ENCODE measurements at places on chromosomes 6 and 20. TPM values are rescaled to one million over a fixed set of nuclear protein-coding genes. Genes with fewer than 3 reads are reported as not detected.
A peak's percentile ranks its signal among the peaks of the same experiment; 100 is the strongest.

Gene THEMIS
- 0.68 TPM for total RNA-seq

GRCh38 chr6:158502263-158502950 lies 57.5 kb upstream of the TMEM181 start:
- H3K4me1 ChIP-seq = no peaks in the 10 kb centered on the region
- no peak overlapping the region for H3K4me3 ChIP-seq
- no peak overlapping the region for H3K27ac ChIP-seq
- peaks cover 5% of the 10 kb centered on the region for H3K36me3 ChIP-seq

Gene LY6G6C
- total RNA-seq = not detected

- H3K36me3 ChIP-seq = no peaks in the 10 kb centered on the region
- no peak for DNase-seq
- no peak overlapping the region for H3K4me3 ChIP-seq
- no peak overlapping the region for H3K27ac ChIP-seq
- no peaks in the 10 kb centered on the region for H3K27me3 ChIP-seq
- H3K4me1 ChIP-seq = no peaks in the 10 kb centered on the region
Observed at GRCh38 chr20:1663917-1664316, 6.3 kb upstream of the SIRPG start.

Gene RIPK1
- total RNA-seq = 23.1 TPM

DNA sequence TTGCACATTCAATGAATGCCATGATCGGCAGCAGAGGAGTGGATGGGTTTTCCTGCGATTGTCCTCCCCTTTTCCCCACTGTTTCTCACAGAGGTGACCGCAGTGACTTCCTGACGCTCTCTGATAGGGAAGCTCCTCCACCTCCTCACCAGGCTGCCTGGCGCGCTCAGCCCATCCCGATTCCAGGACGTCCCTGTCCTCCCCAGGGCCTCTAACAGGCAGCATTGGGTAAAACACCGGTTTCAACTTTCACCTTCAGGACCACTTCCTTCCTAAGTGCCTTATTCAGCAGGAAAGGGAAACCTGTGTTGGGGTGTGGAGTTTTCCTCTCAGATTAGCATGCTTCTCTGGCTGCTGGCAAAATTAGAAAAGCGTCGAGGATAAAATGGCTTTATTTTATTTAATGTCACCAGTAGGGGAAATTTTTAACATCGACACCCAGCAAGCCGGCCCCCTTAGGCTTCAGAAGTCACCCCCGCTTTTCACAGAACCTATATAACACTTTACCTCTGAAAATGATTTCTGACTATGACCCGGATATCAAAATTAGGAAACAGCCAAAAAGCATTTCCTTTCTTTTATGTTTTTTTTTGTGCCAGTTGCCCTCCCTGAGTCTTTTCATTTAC lies 570.4 kb upstream of the GJE1 start:
- peak overlapping the region; percentile 42 for H3K27ac ChIP-seq
- no peaks in the 10 kb centered on the region for H3K36me3 ChIP-seq
- no peak for DNase-seq
- H3K4me3 ChIP-seq = no peak overlapping the region
- H3K4me1 ChIP-seq = no peaks in the 10 kb centered on the region
- no peaks in the 10 kb centered on the region for H3K27me3 ChIP-seq

Gene C20orf204
- total RNA-seq = 1.7 TPM

DNA sequence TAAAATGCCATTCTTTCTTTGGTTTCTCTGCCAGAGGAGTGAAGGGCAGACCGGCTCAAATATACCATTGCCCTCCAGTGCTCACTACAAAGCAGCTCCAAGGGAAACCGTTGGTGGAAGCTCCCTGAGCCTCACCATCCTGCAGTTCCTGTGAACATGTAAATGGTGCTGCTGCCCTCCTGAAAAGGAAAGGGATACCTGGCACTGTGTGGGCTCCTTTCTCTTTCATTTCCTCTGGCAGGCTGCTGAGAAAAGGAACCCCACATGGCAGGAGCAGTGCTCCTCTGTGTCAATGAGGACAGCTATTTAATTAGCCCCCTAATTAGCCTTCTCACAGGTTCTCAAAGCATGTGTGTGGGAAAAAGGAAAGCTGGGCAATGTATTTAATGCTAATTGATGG lies 142.5 kb downstream of the KLHL32 start:
- DNase-seq = no peak
- H3K27me3 ChIP-seq = no peaks in the 10 kb centered on the region
- H3K27ac ChIP-seq = no peak overlapping the region
- H3K4me3 ChIP-seq = no peak overlapping the region
- no peaks in the 10 kb centered on the region for H3K4me1 ChIP-seq
- H3K36me3 ChIP-seq = no peaks in the 10 kb centered on the region

Gene BEND3
- total RNA-seq = 1.4 TPM

Gene MYCT1
- total RNA-seq = 20.1 TPM

- no peaks in the 10 kb centered on the region for H3K36me3 ChIP-seq
- DNase-seq = no peak
- H3K4me3 ChIP-seq = no peak overlapping the region
- H3K4me1 ChIP-seq = peaks cover 5% of the 10 kb centered on the region
Observed at GRCh38 chr6:10586302-10586701, 65.2 kb downstream of the GCNT2 start.

- H3K36me3 ChIP-seq = no peaks in the 10 kb centered on the region
- H3K27me3 ChIP-seq = no peaks in the 10 kb centered on the region
- no peaks in the 10 kb centered on the region for H3K4me1 ChIP-seq
- DNase-seq = no peak
- H3K4me3 ChIP-seq = peak overlapping the region; percentile 58
- no peak overlapping the region for H3K27ac ChIP-seq
Observed at GRCh38 chr6:87408721-87409155, 966 bp downstream of the CFAP206 start.

DNA sequence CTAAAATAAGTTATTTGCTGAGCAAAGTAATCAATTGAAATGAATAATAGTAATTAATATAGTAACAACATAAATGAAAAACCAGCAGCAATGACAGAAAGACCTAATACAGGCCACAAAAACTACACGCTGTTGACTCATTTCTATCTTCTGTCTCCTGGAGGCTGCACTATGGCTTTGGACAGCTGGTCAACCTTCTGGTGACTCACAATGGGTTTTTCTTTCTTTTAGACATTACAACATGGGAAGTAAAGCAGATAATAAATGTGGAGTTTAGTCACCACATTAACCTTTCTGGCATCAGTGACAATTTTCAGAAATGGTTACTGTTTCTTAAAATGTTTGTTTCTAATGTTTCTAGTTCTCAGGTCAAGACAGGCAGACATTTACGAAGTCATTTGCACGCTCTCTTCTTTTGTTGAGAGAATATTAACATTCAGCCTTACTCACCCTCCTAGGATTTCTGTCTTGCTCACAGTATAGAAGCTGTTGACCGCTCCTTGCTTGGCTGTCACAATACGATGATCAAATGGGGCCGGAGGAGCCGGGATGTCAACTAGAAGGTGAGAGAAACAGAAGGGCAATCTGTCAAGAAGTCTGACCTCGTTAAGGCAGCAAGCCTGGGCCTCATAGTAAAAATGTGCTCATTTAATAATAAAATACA lies 62.2 kb downstream of the MYLK4 start:
- no peaks in the 10 kb centered on the region for H3K36me3 ChIP-seq
- no peak for DNase-seq
- no peak overlapping the region for H3K27ac ChIP-seq
